Activated T-helper 9 cell treated with anti-CD3 and anti-CD28 coated beads, Interleukin-2, amount 50 U/mL, for 16 hours (primary cell): ENCODE measurements at places on chromosomes 3 and 15.
A peak's percentile ranks its signal among the peaks of the same experiment; 100 is the strongest.

DNA sequence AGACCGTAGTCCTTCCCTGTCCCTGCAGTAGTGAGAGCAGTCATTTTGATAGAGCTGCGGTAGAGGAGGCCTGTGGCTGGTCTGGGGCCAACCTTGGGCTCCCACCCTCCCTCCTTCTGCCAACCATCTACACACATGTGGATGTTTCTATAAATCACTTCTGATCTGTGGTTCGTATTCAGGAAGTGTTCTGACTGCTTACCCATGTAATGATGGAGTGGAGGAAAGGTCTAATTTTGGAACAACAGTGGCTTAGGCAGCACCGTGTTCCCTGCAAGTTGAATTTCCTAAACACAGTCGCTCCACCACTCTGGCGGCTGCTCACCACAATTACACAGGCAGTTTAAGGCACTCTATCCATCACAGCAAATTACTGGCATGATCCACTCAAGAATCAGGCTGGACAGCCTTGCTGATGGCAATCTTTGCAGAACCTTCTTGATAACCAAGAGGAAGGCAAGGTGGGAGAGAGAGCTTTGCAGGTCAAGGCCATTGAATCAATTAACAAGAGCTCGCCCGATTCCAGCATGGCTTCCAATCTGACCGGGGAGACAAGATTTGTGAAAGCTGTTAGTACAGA, 104.7 kb upstream of the VEPH1 start:
- no peak for DNase-seq

DNA sequence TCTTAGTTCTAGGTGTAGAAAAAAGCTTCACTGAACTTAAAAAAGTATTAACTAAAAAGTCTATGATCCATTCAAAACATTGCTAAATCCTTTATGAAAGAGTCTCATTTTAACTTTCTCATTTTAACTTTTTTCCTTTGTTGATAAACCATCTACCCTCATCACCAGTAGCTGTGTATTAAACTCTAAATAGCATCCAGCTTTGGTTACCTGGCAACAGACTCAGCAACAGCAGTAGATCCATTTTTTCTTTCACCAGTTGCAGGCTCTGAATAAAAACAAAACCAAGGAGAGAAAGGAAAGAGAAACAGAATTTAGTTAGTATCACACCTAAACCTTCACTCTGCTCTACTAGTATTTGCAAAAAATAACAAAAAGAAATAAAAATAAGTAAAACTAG, 51.6 kb downstream of the TP53BP1 start:
- no peak for DNase-seq

GRCh38 chr15:72377331-72377730, 1.5 kb upstream of the HEXA start:
- DNase-seq = no peak

GRCh38 chr3:187256051-187256616, 35.4 kb downstream of the MASP1 start:
- DNase-seq = no peak

- DNase-seq = peak; percentile 10
Measured at GRCh38 chr3:171328419-171329082, 131.7 kb downstream of the TNIK start.

DNA sequence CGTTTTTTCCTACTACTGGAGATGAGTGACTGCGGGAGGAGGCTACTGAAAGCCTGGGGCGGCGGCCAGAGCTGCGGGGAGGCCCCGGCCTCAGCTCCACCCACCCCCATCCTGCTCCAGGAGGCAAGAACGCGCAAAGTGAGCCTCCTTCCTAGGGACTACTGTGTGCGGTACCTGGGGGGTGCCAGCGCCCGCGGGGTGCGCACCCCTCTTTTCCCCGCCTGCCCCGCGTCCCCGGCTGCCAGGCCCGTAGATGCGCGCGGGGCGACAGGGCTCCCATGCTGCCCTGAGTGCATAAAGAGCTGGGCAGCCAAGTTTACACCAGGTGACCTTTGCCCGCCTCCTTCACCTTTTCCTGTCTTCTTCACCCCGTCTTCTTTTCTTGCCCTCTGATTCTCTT, 2.5 kb upstream of the USF3 start:
- peak; percentile 1 for DNase-seq

DNA sequence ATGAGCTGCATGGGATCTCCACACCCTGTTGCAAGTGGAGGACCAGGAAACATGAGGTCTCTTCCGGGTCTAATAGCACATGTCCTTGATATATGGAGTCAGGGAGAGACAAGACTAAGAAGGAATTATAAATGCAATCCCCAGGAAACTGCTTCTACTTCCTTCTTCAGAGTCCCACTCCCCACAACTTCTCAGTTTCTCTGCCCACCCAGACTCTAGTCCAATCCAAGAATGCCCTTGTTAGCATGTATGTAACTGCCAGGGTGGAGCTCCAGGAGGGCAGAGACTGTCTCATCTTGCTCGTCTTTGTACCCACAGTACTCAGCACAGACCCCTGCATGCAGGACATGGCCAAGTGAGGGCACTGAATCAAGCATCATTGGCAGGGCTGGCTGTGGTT, 8.3 kb downstream of the DAPK2 start:
- no peak for DNase-seq

DNA sequence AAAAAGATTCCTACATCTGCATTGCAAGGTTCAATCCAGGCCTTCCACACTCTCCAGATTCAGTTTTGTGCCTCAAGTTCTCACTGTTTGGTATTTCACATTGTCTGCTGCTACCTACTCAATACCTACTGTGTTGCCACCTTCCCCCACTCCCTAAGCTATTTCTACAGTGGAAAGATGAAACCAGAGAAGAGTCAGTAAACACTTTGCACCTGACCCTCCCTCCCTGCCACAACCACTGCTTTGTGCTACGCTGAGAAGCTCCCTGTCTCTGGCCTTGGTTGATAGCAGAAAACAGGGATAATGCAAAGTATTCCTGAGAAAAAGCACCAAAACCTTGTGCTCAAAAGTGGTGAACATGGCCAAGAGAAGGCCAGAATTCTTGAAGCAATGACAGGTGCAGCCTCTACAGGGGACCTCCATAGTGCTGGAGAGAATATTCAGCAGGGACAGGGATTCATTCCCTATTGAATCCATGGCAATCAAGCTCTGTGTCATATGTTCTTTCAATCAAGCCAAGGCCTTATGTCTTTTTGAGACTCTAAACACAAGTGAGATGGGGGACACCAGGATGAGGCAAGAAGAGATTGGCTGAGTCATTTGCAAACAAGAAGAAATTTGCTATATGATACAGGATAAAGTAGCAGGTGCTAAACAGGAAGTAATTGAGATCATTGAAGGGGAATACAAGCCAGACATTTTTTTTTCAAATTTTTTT, 83.5 kb upstream of the LIPC start:
- no peak for DNase-seq

DNA sequence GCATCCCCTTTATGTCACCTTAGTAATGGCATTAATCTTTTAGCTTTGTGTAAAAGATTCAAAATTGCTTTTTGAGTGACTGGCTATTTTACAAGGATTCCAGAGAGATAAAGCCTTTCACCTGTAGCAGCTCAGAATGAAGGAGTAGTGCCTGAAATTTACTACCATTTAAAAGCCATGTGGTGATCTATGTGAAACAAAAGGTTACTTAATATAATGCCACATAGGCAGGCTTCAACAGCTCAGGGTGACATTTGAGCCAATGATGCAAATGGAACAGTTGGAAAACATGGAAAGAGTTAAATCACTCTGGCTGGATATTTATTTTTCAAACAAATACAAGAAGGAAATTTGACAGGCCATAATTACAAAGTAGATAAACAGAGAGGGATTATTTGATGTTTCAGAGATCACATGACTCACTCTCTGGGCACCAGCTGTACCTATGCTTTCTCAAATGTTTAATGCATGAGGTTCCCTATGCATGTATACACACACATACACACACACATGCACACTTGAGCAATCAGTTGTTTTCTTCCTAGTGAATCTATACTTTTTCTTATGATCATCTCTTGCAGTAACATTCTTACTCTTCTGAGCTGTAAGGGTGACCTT, 171.5 kb downstream of the ZMAT3 start:
- DNase-seq = no peak

DNA sequence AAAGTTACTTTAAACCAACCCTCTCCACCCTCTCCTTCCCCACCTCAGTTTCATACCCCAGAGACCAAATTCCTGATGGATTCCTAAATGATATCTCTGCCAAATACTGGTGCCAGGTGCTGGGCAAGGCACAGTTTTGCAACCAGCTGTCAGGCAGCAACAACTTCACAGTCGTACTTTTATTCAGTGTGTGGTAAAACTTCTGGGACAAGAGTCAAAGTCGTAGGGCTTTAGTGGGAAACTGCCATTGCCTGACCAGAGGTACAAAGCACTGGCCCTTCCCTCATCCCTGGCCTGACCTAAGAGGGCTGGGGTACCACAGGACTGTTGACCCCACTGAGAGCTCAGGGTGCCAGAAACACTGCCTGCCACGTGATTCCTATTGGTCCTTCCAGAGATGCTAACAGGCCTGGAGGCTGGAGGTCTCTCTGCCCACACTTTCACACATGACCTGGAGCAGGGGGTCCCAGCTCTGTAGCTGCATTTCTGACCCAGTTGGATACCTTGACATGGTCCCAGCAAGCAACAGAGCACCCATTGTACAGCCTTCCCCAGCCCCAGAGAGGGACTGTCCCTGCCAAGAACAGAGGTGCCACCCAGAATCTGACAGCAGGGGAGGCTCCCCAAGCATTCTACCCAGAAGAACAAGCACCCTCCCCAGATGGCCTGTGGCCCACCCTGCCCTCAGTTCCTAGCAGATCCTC, 59.9 kb downstream of the LIPC start:
- DNase-seq = no peak

DNA sequence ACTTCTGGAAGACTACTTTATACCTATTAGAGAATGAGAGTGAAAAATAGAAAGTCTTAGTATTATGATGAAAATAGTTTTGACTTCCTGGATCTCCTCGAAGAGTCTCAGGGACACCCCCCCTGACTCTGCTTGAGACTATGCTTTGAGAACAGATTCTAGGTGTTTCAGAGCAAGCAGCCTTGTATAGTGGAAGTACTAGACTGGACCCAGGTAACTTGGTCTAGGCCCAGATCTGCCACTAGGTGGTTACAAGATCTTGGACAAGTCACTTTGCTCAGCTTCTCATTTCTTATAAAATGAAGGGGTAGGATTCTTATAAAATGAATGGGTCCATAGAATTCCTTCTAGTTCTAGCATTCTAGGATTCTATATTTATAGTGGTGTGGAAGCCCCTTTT, 9.1 kb downstream of the ABHD5 start:
- DNase-seq = no peak

- DNase-seq = no peak
Measured at GRCh38 chr3:40504636-40505430, 1.0 kb upstream of the ZNF620 start.

GRCh38 chr3:48750856-48751255, 33.8 kb upstream of the IP6K2 start:
- DNase-seq = no peak

GRCh38 chr15:90685591-90686434, 31.3 kb upstream of the BLM start:
- no peak for DNase-seq

DNA sequence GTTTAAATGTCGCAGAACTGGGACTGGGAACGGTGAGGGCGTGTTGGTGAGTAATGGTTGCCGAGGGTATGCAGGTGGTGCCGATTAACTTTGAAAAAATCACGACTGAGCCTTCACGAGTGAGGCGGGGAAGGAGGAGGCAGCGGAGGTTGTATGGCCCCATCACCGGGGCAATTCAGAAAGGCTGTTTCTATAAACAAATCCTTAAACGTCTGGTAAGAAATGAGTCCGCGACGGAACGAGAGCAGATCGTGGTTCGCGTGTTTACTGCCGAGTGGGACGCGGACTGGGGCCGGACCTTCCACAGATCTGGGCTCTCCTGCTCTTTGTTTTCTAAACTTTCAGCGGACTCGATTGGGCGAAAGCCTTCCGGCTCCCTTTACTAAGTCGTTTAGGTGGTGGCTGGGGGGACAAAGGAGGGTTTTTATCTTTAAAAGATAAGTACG, 2.7 kb downstream of the IGF1R start:
- no peak for DNase-seq

- DNase-seq = no peak
Measured at GRCh38 chr3:153252963-153253362, 90.9 kb downstream of the RAP2B start.

DNA sequence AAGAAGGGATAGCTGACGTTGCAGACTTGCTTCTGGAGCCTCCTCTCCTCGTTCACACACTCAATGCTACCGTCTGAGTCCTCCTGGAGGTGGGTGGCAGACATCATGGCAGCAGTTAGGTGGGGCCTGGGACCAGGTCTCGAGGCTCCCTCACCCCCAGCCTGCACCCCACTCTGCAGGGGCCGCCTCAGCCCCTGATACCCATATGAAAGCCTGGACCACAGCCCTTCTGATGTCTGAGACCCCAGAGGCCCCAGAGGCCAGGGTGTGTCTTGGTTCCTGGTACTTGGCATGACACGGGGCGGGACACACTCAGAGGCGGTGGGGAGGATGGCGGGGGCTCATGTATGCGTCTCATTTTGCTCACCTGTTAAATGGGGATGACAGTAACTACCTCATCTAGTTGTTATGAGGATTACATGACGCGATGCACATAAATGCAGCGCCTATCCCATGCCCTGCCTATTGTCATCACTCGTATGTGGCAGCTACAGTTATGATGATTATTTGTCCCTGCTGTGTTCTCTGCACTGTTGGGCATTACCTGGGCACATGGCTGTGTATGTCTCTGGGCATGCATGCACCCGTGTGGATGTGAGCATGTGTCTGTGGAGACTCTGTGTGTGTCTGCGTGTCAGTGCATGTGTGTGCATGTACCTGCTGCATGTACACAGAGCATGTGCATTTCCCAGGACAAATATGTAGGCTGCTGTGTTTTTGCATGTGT, 39.9 kb downstream of the FEM1B start:
- no peak for DNase-seq
